ENCODE measurements at places on chromosomes 7 and 10.

GRCh38 chr7:27347276-27347640, 104.7 kb downstream of the EVX1 start:
- DNase-seq: no peak

DNA sequence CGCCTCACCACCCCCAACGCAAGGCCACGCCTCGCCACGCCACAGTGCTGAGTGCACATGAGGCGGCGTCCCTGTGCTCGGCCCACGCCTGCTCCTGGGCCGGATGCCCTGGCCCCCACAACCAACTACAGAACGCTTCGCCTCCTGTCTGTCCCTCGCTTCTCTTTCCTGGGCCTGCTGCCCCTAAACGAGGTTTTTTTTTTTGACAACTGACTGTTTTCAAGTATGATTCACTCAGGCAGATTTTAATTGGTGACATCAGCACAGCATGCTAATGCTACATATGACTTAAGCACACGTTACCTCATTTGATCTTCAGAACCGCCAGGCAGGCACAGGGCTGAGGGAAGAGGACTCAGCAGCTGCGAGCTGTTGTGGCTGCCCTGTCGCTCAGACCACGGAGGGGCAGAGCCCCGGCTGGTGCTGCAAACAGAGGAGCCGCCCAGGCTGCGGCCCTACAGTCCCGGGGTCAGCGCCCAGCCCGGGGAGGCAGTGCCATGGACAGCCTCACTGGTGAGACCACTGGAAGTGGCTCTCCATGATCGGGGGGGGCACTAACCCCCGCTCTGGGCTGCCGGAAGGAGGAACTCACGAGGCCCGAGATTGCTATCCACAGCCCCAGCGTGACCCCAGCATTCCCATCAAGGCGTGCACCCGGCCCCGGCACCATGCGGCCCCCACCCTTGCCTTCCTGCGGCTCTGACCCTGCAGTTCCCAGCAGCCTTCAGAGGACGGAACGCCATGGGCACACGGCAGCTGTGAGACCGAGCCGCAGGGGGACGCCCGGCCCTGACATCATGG, 212.8 kb downstream of the MAD1L1 start:
- DNase-seq: no peak

- DNase-seq: no peak
Observed at GRCh38 chr7:81155654-81156373, 237.0 kb upstream of the SEMA3C start.

DNA sequence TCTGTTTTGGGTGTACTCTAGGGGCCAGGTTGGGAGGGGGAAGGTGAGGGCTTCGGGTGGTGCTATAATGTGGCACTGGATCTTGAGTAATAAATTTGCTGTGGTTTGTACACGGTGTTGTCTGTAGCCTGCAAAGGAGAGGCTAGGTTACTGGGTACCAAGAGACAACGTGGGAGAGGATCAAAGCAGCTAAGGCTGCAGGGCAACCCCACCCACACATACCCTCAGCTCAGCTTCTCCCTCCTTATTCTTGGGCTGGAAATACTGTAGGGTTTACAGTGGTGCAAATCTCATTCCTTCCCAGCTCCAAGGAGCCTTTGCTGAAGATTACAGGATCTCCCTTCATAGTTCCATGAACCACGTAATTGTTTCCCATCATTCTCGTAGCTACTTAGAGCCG, 1.9 kb upstream of the FSCN3 start:
- DNase-seq: no peak

- DNase-seq: no peak
Observed at GRCh38 chr10:67695555-67695954, 440 bp downstream of the CTNNA3 start.

DNA sequence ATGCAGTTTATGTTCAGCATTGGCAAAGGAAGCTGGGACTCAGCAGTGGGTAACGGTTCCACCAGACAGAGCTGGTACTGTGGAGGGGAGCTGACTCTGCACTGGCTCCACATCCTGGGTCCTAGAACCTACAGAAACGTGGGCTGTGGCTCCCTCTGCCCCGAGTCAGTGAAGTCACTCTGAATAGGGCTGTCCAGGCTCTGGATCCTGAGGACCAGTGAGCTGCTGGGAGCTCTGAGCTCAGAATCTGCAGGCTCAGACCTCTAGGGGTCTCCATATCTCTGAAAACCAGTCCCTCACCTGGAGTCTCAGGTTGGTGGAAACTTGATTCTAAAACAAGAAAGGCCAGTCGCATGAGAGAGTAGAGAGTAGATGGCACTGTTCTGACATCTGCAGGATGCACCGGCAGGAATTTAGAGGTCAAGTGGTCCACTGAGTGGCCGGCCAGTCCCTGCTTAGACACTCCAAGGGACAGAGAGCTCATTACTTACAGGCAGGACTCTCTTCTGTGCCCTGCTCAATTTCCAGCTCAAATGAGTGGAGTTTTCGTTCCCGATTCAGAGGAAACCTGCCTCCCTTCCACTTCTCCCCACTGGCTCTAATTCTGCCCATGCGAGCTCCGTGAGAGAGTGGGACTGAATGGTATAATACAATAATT, 18.6 kb downstream of the NPFFR1 start:
- DNase-seq: no peak

GRCh38 chr7:126702242-126703016, 550.3 kb downstream of the GRM8 start:
- no peak for DNase-seq

- DNase-seq: no peak
Observed at GRCh38 chr7:44538093-44538797, 2.9 kb downstream of the NPC1L1 start.

- no peak for DNase-seq
Observed at GRCh38 chr7:94056796-94057207, 52.6 kb upstream of the BET1 start.

- DNase-seq: no peak
Observed at GRCh38 chr10:62638062-62638477, 166.4 kb upstream of the ADO start.

GRCh38 chr10:132037676-132037975, 28.1 kb upstream of the JAKMIP3 start:
- no peak for DNase-seq

- peak; percentile 43 for DNase-seq
Observed at GRCh38 chr7:69654381-69654780, 56.1 kb downstream of the AUTS2 start.

- DNase-seq: no peak
Observed at GRCh38 chr10:123570051-123570897, 95.9 kb upstream of the GPR26 start.

GRCh38 chr7:37986908-37987330, 66.5 kb downstream of the EPDR1 start:
- DNase-seq: no peak

DNA sequence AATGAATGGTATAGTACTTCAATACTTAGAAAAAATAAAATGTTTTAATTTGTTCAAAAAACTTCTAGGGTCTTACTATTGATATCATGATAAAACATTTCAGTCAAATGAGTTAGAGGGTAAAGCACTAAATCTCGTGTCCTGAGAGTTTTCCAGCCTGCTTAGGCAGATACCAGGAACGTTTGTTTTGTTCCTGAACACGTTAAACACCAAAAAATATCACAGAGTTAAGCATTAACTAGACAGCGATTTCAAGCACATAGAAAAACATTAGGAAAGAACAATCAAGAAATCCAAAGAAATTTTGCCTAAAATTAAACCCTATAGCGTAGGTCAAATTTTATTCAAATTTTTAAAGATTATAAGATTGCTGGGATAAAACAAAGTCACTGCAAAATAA, 204.6 kb upstream of the AGR3 start:
- no peak for DNase-seq

DNA sequence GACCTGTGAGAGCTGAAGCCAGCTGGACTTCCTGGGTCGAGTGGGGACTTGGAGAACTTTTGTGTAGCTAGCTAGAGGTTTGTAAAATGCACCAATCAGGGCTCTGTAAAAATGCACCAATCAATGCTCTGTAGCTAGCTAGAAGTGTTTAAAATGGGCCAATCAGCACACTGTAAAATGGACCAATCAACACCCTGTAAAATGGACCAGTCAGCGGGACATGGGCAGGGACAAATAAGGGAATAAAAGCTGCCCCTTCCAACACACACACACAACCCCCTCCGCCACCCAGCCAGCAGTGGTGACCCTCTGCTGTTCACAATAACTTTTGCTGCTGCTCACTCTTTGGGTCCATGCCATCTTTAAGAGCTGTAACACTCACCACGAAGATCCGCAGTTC, 7.1 kb downstream of the ZNF511 start:
- DNase-seq: no peak

GRCh38 chr7:37510043-37510634, 61.5 kb upstream of the ELMO1 start:
- DNase-seq: no peak

DNA sequence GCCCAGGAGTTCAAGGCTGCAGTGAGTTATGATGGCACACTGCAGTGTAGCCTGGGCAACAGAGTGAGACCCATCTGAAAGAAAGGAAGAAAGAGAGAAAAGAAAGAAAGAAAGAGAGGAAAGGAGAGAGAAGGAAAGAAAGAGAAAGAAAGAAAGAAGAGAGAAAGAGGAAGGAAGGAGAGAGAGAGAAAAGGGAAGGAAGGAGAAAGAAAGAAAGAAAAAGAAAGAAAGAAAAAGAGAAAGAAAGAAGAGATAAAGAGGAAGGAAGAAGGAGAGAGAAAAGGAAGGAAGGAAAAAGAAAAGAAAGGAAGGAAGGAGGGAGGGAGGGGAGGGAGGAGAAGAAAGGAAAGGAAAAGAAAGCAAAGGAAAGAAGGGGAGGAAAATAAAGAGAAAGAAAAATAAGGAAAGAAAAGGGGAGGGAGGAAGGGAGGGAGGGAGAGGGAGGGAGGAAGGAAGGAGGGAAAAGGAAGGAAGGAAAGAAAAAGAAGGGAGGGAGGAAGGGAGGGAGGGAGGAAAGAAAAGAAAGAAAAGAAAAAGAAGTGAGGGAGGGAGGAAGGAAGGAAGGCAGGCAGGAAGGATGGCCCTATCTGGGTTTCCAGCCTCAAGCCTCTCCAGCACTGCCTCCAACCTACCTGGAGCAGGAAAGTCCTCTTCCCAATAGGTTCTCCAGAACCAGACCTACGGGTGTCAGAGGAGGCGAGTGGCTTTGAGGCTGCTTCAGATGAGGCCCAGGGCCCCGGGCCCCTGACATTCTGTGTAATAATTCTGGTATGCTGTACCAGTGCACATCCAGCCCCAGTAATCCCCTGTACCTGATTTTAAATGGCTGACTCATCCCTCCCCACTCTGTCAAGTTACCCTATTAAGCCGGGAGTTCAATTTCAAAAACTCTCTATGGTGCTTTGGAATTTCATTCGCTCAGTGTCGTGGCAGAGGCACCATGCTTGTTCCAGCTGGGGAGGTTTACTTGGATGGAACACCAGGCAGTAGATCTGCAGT, 6.8 kb upstream of the PARD3 start:
- DNase-seq: no peak

DNA sequence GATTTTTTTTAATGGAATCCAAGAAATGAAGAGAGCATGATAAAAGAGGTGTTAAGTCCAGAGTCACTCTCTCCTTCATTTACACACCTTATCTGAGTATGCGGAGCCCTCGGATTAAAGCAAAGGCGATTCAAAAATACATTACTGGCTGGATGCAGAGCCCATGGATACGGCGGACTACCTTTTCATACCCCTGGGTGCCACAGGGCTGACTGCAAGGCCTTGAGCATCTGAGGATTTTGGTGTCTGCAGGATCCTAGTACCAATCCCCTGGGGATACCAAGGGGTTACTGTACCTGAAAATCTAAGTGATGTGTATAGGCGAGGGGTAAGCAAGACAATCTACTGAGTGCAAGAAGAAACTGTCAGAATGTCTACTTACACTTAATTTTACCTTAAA, 20.5 kb downstream of the PIP4K2A start:
- no peak for DNase-seq

DNA sequence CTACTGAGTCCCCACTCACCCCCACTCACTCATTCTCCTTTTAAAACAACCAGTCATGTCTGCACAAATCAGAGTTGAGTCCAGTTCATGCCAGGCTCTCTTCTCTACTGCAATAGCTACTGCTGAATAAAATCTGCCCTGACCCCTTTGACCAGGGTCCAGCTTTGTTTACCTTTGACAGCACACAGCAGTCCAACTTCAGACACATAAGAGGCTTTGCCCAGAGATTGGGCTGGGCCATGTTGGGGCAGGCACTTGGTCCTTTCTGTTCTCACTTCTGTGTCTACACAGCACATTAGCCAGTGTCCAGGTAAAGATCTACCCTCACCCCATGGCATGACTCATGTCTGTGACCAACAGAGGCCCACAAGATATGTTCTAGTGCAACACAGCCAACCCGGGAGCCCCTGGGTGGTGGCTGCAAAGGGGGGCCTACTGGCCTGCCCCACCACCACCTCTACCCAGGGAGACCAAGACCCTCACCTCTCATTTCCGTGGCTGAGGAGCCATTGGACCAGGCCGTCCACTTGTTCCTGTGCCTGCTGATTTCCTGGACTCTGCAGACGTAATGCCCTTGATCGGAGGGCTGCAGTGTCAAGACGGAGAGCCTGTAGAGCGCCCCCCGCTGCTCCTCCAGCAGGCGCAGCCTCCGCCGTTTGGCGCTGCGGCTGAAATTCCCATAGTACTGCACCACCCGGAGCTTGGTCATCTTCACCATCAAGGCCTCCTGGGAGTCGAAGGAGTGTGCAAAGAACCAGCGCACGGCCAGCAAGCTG, 8.0 kb downstream of the VSTM4 start:
- DNase-seq: no peak

GRCh38 chr10:103564776-103565520, 71.4 kb downstream of the NEURL1 start:
- no peak for DNase-seq

DNA sequence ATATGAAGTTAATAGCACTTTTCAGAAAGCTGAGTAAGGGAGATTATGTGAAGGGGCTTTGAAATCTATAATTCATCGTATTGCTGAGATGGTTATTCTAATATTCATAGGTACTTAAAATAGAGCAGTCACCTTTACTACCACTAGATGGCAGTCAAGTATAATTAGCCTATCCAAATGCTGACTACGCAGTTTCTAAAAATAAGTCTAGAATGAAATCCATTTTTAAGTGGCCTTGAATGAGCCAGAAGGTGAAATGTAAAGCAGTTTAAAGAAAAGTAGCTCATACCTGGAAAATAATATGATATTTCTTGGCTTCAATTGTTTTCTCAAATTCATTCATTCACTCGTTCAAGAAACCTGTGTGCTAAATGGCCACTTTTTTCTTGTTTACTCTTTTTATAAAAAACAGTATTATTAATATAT, 1277.1 kb downstream of the GATA3 start:
- no peak for DNase-seq

DNA sequence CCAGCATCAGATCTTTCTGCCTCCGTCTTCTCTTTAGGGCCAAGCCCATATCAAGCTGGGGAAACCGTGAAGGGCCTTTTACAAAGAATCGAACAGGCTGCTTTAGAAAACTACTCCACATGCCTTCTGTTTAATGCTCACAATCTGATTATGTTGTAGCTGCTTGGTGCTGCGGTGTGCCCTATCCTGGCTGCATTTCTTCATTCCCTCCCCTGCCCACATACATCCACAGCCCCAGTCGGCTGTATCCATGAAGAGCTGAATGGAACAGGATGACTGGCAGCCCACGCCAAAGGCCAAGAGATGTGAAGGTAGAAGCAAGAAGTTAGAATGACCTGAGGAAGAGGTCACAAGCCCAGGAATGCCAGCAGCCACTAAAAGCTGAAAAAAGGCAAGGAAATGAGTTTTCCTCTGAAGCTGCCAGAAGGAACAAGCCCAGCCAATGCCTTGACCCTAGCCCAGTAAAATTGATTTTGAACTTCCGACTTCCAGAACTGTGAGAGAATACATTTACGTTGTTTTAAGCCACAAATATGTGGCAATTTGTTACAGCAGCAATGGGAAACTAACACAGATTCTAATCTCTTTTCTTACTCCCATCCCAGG, 22.2 kb downstream of the TAS2R41 start:
- DNase-seq: no peak

- no peak for DNase-seq
Observed at GRCh38 chr7:155739538-155740143, 72.6 kb downstream of the SHH start.
